CD4-positive, alpha-beta T cell treated with Interleukin-12 subunit alpha and Interleukin-12 subunit beta, for 1 hour (primary cell): ENCODE measurements at places on chromosomes 5 and 9.

GRCh38 chr5:118552146-118552545 lies 436.2 kb downstream of the DTWD2 start:
- DNase-seq = no peak

DNA sequence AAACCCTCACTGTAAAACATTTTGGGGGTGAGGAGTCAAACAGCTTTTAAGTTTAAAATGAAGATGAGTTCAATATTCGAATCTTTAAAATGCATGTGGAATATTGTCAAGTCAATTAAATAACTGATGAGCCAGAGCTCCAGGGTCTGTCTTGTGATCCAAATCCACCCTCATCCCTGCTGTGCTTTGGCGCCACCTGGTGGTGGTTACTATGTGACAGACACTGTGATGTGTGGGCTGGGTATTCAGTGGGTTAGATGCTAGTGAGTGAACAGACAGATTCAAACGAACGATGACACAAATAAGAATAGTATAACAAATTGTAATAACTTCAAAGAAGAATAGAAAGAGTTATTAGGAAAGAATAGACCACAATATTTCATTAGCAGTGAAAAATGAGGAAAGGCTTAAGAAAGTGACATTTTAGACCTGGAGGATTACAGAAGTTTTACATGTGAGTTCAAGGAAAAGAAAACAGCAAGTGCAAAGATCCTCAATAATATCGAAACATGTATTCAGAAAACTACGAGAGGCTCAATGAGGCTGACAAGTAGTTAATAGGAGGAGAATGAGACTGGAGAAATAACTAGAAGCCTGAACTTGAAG lies 51.4 kb upstream of the CHSY3 start:
- peak; percentile 58 for DNase-seq

- DNase-seq = no peak
These were observed 8.7 kb upstream of the SSBP2 start for GRCh38 chr5:81759632-81760005.

DNA sequence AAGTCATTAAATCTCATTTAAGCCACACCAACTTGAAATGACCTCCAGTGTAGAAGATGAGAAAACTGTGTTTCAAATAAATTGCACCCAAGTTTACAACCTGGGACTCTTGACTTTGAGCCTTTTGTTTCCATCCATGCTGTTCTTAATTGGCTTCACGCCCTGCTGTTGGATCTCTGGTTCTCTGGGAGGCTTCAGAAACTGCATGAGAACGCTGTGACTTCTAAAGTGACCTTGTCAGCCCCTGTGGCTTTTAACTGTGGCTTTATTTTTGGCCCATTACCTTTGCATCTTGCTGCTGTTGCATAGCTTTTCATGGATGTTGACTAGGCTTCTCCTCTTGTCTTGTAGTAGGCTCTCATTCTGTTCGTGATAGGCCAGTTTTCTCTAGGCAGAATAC lies 29.3 kb downstream of the TNFAIP8 start:
- DNase-seq = no peak

DNA sequence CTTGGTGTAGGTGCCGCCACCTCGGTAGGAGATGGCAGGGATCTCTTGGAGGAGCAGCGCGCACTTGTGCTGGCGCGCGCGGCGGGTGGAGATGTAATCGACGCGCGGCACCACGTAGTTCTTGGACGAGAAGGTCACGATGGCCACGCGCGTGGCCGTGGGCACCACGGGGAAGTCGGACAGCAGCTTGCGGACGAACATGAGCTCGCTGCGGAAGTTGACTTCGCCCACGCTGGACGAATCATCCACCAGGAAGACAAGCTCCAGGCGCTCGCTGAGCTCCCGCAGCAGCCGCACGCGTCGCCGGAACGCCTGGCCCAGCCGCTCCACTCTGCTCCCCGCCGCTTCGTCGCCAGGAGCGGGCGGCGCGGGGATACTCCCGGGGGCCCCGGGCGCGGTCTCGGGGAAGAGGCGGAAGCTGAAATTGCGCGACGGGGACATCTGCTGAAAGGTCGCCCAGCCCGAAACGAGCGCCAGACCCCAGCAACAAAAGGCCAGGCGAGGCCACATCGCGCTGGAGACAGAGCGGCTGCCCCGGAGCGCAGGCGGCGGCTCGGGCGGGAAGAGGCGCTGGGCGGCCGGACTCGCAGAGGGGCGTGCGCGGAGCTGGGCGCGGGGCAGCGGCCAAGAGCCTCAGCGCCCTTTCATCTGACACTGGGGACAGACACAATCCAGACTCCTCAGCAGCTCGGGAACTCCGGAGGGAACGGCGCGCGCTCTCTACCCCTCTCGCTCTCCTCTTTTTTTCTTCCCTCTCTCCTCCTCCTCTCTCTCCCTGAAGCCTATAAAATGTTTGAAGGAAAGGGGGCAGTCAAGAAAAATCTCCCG lies at the start of gene SVEP1:
Gene SVEP1, minus strand, starts transcription at position 708 of the 828 bp plus-strand sequence. Its CDS starts 198 bp downstream, at position 510.
- no peak for DNase-seq

GRCh38 chr9:132249123-132249522 lies 87.3 kb downstream of the NTNG2 start:
- no peak for DNase-seq

- DNase-seq = no peak
These were observed 97.4 kb downstream of the HINT1 start for GRCh38 chr5:131067636-131068035.

DNA sequence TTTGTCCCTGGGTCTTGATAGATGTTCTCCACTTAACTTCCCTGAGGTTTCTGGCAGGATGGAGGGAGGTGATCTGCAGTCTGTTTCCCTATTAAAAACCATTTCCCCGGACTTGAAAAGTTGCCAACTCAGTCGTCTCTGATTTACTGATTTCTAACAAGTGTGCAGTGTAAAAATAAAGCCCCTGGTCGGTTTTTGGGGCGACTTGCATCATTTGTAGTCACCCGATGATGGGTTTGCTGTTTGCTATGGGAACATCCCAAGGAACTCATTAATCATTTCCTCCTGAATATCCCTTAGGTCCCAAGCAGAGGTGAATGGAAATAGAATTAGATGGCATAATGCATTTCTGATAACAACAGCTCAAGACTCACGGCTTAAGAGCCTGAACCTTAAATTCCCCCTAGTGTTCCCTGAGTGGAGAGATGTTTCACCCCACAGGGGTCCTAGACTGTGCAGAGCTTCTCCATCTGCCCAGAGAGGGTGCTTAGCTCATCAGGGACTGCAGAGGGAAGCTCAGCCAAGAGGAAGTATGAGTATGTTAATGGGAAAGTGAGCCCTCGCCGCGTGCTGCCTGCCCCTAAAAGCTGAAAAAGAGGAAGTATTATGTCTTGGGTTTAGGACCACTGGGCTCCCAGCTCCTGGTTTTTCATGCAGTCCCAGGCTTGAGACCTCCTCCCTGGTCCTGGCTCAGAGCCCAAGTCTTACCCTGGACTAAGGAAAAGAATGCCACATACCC lies 115.1 kb upstream of the DAP start:
- DNase-seq = no peak

DNA sequence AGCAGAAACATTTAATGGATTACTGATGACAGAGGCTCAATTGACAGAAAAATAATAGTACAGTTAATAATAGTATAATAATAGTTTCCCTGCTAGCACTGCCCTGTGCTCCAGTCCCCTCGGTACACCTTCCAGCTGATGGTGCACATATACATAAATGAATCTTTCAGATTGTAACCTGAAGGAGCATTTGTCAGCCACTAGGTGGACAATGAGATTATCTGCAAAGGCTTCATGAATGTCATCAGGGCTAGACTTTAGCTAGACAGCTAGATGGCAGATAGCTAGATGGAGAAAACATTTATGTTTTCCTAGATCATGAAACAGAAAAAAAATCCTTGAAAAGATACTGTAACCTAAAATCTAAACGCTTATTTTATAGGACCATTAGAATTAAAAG lies 304.4 kb upstream of the SMC2 start:
- DNase-seq = no peak

GRCh38 chr9:86652736-86653135 lies 294.6 kb downstream of the GAS1 start:
- no peak for DNase-seq

DNA sequence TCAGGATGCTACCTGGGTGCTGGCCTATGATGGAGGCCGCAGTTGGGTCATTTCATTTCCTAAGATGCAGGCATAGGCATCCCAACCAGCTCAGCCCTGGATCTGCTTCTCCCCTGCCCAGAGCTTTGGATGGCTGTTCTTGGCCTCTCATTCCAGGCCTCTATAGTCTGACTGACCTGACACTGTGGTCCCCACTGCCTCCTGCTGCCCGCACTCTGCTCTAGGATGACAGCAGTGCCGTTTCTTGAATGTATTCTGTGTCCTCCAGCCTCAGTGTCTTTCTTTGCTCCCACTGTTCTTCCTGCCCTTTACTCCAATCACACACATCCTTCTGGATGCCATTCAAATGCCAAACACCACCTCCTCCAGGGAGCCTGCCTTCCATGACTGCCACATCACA lies 235.7 kb downstream of the HSPA4 start:
- DNase-seq = peak; percentile 35

- DNase-seq = no peak
These were observed 169.2 kb downstream of the CACNA1B start for GRCh38 chr9:138046641-138047301.

DNA sequence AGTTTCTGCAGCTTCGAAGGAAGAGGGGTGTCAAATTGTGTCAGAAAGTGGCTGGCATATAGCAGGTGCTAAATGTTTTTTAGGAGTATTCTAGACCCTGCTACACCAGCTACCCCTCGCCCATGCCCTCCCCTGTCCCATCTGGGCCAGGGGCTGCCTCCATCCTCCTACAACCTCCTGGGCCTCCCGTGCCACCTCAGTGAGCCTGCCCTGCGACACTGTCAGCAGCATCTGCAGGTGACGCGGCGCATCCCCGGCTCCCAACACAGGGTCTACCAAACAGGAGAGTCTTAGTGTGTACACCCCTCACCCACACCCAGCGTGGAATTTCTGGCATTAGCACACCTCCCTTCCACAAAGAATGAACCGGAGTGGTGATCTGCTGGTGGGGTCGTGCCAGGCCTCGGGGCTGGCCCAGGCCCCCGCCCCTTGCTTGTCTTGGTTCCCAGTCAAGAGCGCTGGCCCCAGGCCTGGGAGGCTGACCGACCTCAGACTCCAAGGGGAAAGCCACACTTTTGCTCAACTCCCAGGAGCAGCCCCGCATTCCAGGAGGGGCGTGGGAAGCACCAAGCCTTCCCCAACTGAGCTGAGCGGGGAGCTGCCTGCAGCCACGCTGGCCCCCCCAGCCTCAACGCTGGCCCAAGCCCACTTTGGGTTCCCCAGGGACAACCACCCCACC lies 55.2 kb downstream of the NEURL1B start:
- DNase-seq = no peak

DNA sequence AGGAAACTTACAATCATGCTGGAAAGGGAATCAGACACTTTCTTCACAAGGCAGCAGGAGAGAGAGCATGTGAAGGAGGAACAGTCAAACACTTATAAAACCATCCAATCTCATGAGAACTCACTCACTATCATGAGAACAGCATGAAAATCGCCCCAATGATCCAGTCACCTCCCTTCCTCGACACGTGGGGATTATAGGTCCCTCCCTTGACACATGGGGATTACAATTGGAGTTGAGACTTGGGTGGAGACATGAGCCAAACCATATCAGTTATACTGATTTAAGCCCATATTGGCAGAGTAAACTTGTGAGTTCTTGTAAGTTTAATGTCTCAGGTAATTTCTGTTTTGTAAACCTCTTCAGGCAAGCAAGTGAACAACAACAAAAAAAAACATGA lies 70.8 kb downstream of the ERAP1 start:
- no peak for DNase-seq

- DNase-seq = no peak
These were observed 64.4 kb downstream of the GALNT10 start for GRCh38 chr5:154254896-154255295.

GRCh38 chr5:119054101-119054500 lies 16.8 kb upstream of the DMXL1 start:
- DNase-seq = no peak

DNA sequence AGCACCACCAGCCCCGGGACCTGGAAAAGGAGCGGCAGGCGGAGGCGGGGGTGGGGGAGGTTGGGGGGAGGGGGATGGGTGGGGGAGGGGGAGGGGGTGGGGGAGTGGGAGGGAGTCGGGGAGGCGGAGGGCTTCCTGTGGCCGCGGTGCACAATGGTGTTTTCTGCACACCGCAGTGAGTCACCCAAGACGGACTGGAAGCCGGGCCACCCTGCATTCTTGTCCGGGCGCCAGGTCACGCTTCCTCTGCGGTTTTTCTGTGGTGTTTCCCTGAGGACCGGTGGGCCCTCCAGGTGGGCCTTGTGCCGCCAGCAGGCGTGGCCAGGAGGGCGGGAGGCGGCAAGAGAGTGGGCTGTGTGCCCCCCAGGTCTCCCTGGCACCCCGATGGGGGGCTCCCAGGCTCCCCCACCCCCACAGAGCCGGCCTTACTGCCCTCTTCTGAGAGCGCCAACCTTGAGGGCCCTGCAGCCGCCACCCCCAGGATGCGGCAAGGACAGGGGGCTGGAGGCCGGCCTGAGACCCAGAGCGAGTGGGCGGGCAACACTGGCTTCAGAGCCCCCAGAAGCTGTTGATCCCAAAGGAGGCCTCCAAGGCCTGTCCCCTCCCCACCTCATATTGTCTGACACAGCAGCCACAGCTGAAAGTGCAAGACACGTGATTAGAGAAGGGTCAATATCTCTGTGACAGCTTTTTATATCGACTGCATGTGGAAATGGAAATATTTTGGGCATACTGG lies 11.1 kb downstream of the EXD3 start:
- peak; percentile 46 for DNase-seq

- DNase-seq = no peak
These were observed 35.5 kb downstream of the POU5F2 start for GRCh38 chr5:93705896-93706295.
